ENCODE measurements at places on chromosomes 3 and 15.
A peak's percentile ranks its signal among the peaks of the same experiment; 100 is the strongest.

DNA sequence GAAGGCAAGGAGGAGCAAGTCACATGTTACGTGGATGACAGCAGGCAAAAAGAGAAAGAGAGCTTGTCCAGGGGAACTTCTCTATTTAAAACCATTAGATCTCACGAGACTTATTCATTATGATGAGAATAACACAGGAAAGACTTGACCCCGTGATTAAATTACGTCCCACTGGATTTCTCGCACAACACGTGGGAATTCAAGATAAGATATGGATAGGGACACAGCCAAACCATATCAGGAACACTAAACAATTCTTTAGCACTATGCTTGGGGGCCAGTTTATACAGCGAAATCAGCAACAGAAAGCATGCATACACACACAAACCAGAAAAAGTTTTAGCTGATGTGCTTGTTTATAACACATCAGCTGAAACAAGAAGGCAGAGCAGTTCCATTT is 704.2 kb downstream of the OTOL1 start:
- DNase-seq = no peak

DNA sequence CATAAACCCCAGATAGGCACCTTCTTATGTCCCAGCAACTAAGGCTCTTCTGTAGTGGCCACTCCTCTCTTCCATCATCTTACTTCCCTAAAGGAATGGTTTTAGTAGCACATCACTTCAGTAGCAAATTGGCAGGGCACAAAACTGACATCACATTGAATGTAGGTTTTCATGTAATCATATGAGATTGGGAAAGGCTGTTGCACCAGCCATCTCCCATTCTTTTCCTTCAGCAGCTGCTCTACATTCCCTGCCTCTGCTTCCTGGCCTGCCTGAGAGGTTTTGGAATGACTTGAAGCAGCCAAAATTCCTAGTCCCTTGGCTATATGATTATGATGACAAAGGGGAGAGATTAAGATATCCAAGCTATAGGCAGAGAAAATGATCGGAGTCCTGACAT is 36.5 kb downstream of the NSUN3 start:
- DNase-seq = no peak

DNA sequence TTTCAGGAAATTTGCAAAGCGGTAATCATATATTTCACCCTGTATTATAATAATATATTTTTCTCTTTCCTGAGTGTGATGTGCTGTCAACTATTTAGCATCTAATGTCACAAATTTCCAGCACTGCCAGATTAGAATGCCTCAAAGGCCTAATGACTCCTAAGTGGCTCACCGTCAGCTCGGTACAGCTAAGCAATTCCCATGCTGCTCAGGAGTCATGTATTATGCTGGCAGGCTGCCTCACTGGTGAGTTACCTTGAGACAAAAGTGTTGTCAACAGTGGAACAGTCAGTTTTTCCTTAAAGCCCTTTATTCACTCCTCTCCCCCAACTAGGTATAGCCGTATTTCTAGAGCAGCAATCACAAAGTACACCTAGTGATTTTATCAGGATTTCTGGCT is 83.6 kb downstream of the NSUN3 start:
- DNase-seq = no peak

DNA sequence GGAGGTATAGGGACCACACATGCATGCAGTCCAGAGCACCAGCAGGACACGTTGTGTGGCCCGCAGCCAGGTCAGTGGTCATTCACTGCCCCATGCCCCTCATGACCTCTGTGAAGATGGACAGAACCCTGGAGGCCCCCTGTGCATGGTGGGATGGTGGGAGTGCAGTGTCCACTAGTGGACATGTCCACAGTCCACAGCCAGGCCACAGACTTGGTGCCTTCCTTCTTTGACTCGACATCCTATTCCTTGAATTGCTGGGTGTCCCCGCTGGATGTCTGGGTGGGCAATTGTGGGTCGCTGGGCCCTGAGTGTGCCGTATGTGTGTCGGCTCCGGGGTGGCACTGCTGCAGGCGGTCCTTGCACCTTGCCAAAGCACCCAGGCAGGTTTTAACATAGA is 35.7 kb downstream of the KLF15 start:
- no peak for DNase-seq

GRCh38 chr3:131547585-131547984 is 44.8 kb upstream of the MRPL3 start:
- no peak for DNase-seq

DNA sequence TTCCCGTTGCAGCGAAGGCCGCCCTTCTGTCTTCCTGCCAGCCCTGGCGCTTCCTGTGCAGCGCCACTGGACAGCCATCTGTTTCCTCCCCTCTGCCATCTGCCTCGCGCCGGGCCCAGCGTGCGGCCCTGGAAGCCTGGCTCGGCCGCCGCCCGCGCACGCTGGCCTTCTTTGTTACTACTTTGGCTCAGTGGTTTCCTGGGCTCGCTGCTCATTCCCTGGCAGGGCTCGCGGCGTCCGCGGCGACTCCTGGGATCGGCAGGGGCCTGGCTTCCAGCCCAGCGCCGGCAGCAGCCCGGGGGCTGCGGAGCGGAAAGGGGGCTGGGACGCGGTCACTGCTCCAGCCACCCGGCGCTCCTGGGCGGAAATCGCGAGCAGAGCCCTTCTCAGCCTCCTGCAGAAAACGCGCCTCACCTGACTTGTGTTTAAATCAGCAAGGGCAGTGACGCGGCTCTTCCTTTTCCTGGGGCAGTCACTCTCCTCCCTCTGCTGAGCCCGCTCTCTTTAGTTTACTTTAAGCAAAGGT is 10.0 kb downstream of the CMTM7 start:
- peak; percentile 32 for DNase-seq

- DNase-seq = no peak
These were observed 8.9 kb upstream of the ARHGEF26 start for GRCh38 chr3:154112146-154112852.

GRCh38 chr3:182914341-182914740 is 66.0 kb downstream of the DCUN1D1 start:
- no peak for DNase-seq

- no peak for DNase-seq
These were observed 330.1 kb downstream of the ARPP21 start for GRCh38 chr3:35969406-35969805.

DNA sequence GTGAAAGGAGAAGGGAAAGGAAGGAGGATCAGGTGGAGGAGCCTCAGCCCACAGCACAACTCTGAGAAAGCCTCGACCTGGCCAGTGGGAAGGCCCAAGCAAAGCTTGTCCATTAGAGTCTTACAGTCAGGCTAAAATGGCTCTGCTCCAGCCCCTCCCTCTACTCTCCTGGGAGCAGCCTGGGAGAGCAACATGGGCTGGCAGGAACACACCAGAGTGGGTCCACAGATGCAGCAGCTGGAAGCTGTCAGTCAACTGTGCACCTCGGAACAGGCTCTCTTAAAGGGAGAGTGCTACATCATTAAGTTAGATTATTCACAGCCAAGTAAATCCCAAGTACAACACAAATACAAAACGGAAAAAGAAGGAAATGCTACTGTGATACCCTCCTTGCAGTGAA is 98.0 kb upstream of the LIMD1 start:
- no peak for DNase-seq

GRCh38 chr15:74307827-74308811 is 59.3 kb downstream of the CYP11A1 start:
- no peak for DNase-seq

GRCh38 chr3:75136100-75136897 is 521.8 kb upstream of the CNTN3 start:
- DNase-seq = no peak

DNA sequence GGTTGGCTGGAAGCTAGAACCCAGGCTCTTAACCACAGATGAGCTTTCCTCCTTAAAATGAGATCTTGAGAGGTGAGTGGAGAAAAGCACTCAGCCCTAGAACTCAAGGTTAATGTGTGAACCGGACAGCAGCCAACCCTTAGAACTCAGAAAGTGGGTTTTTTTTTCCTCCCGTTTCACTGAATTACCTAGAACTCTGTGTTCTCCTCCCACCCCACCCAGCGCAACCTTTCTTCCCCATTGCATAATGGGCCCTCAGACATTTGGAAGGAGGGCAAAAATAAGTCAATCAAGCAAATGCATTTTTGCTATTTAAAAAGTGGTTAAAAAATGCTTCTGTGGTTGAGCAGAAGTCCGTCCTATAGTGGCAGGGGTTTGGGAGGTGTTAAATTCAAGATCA is 36.7 kb downstream of the POC1A start:
- no peak for DNase-seq

DNA sequence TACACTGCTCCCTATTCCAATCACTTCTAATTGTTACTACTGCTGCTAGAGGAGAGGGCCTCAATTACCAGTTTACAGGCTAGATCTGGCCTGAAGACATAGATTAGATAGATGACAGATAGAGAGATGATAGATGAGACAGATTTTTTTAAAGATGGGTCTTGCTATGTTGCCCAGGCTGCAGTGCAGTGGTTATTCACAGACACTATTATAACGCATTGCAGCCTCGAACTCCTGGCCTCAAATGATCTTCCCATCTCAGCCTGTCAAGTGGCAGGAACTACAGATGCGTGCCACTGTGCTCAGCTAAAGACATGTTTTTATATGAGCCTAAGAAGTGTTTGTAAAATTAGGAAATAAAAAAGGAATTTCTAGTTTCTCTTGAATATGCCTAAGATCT is 6.2 kb downstream of the SLC33A1 start:
- no peak for DNase-seq

DNA sequence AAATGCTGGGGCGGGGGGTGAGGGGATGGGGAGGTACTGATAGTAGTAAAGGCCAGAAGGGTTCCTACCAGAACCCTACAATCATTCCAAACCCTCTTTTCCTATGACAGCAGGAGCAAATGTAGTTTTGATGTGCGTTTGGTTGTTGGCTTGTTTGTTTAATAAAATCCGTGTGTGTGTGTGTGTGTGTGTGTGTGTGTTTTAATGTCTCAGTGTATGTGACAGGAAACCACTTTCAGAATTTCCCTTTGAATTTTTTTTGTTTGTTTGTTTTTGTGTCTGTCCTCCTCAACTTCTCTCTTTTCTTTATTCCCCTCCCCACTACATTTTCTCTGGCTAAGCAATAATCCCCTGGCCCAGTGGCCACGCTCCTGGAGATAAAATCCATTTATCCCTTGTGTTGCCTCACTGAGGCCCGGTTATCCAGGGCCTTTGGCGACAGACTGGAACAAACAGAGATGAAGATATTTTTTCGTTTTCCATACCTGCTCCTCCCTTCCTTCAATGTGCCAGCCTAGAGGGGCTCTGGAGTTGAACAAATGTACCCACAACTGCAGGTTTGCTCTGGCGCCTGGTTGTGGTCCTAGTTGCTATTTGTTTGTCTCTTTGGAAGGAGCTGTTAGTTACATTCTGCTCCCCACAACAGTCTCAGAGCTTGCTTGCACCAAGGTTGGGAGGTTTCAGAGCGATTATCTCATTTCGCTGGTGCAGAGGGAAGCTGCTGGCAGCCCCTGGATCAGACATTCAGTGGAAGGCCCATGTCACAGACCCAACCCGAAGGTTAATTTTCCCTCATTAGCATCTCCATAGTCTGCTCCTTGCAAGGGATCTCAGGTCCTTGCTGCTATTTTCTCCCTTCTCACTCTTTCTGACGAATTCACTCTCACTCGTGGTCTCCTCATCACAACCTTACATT is 17.9 kb downstream of the NR2F2 start:
- no peak for DNase-seq

All from progenitor cell of endocrine pancreas (in vitro differentiated cells).